Activated CD8-positive, alpha-beta memory T cell treated with anti-CD3 and anti-CD28 coated beads for 4 hours (primary cell): ENCODE measurements at places on chromosomes 4 and X.

DNA sequence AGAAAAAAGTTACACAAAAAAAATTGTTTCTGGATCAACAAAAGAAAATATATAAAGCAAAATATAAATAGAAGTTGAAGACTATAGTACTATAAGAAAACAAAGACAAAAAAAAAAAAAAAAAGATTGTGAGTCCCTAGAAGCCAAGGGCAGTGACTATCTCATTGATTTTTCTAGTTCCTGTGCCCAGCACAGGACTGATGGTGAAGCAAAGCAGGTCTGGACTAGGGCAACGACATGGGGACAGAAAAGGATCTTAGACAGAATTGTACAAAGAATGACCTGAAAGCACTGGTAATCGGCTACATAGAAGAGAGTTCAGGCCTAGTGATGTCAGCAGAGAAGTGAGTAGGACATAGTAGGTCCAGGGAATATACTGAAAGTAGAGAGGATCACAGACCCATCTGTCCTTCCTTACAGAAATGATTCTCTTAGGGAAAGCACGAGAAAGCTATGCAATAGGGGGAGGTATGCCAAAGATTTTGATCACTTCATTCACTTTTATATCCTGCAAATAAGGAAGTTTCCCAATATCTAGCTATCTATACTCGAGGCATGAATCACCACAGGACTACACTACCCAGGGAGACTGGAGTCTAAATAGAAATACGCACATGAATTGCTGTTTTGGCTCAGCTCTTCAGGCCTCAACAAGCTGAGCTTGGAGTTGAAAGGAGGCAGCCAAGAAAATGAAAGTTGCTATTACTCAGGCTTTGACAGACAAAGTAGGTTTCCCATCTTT, 230.9 kb upstream of the GPC4 start:
- no peak for DNase-seq

GRCh38 chr4:148926276-148927260, 484.4 kb upstream of the NR3C2 start:
- DNase-seq = no peak

- DNase-seq = no peak
Measured at GRCh38 chr4:120081726-120082125, 15.1 kb upstream of the MAD2L1 start.

DNA sequence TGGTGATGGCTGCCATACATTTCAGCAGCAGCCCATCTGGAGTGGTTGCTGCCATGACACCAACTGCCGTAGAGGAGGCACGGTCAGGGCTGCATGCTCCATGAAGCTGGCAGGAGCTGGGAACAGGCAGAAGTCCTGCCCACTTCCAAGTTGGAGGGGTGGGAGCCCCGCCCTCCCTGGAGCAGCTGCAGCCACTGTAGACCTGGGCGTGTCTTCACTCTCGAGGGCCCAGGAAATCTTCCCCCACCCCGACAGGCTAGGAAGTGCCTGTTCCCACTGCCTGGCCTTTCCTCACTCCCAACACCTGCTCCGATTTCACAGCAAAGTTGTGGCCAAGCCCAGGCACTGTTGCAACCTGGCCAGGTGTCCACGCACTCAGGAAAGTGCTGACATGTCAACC, 42.3 kb downstream of the NALF2 start:
- DNase-seq = no peak

- DNase-seq = no peak
Measured at GRCh38 chrX:13939741-13940597, 89.7 kb downstream of the GEMIN8 start.

DNA sequence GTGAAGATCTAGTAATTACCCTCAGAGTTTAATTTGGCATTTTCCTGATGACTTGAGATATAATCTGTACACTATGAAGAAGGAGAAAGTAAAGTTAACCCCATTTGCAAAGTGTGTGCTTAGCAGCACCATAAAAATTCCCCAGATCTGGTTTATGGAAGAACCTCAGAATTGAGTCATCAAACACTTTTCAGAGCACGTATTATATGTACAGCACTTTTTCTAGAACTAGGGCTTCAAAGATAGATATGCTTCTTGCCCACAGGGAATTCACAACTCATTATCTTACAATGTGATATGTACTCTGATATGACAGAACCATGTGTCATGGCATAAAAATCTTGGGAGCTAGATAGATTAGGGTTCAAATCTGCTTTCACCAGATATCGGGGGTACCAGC, 150.9 kb downstream of the SLC10A7 start:
- DNase-seq = no peak

DNA sequence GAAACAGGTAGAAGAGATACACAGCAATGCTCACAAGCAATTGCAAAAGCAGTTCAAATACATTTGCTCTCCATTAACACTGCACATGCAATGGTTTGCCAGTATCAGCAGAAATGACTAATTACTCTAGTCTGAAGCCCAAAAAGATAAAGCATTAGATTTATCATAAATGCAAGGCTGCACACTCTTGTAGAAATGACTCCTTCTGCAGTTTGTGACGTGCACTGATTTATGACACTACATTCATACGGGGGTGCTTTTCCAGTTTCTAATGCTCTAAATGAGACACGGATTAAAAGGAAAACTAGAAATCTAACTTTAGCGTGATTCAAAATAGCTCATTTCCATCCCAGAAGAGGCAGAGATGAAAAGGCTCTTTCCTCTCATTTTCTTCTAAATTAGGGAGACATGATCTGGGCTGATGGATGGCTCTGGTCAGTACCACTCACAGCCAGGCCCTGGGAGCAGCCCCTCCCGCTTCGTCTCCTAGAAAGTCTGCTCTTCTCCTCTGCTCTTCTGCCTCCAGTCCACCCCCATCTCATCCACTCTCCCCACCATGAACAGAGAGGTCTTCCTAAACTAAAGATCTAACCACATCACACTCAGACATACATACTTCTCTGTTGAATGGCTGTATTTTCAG, 33.2 kb downstream of the PPP2R2C start:
- DNase-seq = no peak

GRCh38 chr4:158929939-158930638, 161.3 kb downstream of the FNIP2 start:
- no peak for DNase-seq

DNA sequence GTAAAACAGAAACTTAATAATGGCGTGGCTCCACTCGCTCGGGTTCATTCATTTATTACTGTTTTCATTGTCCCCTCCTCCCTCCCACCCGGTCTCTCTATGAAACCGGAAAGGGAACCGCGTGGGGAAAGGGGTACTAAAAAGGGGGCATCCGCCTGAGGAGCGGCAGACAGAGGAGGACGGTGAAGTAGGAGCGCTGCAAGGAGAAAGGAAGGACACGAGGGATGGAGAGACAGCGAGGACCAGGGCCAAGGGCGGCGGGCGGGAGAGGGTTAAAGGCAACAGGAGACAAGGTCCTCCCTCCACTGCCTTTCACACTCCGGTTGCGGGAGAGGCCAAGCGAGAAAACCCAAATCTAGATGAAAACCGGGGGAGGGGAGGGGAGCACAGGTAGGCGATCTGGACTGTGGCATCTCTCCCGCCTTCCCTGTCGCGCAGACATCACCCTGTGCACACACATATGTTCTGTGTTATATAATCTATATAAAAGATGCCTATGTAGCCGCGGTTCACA, 829 bp downstream of the ELOVL6 start:
- peak; percentile 20 for DNase-seq

DNA sequence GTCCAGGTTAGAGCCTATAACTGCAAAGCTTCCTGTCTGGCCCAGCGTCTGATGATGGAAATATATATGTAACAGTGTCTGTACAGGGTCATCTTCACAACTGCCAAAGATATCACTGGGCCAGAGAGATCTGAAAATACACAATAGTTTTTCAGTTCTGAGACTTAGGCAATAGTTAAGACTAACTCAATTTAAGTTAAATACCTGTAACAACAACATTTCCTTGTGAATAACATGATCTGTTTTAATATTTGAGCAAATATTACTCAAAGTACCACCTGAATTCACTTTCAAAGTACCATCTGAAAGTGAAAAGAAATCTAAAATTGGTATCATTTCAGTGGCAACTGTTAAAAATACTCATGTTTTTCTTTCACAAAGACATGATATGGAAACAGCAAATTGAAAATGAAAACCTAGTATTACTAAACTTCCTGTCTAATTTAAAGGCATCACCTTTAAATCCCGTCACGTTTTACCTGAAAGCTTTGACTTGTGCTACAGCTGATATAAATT, 9.6 kb downstream of the ZAR1 start:
- DNase-seq = no peak

- no peak for DNase-seq
Measured at GRCh38 chr4:153071958-153072598, 132.2 kb upstream of the TRIM2 start.

DNA sequence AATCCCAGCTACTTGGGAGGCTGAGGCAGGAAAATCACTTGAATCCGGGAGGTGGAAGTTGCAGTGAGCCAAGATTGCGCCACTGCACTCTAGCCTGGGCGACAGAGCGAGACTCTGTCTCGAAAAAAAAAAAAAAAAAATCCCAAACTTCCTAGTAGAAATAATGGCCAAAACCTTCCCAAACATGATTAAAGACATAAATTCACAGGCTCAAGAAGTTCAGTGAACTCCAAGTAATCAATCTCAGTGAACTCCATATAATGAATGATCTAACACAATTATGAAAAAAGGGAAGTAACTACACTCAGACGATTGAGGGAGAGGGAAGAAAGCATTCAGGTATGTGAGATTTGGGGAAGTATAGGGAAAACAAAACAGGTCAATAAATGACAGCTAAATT, 6.5 kb downstream of the FUNDC1 start:
- DNase-seq = no peak

GRCh38 chrX:44061968-44062614, 88.9 kb upstream of the NDP start:
- no peak for DNase-seq

- DNase-seq = peak; percentile 5
Measured at GRCh38 chrX:56728752-56729151, 291 bp upstream of the NBDY start.

DNA sequence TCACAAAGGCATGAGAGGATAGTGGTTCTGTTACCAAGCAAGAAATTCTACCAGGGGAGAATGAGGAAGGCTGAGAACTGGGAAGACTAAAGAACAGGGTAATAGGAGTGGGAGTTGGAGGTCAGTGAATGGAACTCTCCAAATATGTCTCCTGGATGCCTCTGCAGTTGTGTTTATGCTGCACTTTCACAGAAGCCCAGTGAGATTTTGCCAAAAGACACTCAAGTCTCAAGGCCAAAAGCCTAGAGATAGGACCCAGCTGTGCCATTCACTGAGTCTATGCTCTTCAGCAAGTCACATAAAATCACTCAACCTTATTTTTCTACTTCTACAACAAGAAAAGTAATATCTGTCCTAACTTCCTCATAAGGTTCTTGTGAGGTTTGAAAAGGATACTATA, 285.4 kb downstream of the UNC5C start:
- DNase-seq = no peak

GRCh38 chrX:69173906-69174305, 8.7 kb upstream of the PJA1 start:
- DNase-seq = no peak

GRCh38 chr4:72107456-72107855, 75.7 kb downstream of the NPFFR2 start:
- DNase-seq = no peak

- no peak for DNase-seq
Measured at GRCh38 chr4:40573593-40574311, 55.9 kb downstream of the RBM47 start.

DNA sequence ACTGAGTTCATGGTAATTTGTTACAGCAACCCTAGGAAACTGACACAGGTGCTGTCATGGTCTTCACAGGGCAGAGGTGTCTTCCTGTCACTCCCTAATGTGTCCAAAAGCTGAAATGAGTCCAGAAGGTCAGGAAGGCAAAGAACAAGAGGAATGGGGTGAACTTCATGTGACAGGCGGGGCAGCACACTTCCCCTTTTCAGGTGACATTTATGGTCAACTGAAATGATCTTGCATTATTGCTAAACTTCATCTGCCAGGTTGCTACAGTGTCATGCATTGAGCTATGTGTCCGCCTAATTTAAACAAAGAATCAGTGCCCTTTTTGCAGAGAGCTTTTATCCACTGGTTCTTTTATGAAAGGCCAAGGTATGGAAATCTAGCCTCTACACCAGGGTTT, 15.9 kb upstream of the CCDC149 start:
- DNase-seq = no peak

- no peak for DNase-seq
Measured at GRCh38 chr4:15459706-15460105, 10.0 kb upstream of the CC2D2A start.

GRCh38 chrX:119028733-119029330, 44.0 kb upstream of the CT47C1 start:
- DNase-seq = no peak

DNA sequence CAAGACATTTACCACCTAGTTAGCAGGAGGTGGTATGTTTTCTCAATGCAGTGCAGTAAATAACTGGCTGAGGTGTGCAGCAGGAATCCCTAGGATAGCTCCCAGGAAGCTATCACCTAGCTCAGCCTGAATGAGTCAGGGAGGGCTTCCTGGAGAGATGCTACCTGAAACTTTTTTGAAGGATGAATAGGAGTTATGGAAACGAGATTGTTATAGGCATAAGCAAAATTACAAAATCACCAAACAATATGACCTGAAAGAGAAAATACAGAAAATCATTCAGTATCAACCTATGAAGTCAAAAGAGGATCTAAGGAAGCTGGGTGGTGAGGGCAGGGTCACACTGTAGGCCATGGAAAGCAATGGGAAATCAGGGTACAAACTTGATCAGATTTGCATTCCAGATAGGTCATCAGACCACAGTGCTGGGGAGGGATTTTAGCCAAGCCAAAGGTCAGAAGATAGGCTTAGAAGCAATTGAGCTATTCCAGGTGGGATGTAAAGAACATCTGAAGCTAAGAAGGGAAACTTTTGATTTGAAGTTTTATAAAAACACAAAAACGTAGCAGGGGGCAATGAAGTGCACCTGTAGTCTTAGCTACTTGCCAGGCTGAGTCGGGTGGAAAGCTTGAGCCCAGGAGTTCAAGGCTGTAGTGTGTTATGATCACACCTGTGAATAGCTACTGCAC, 11.3 kb downstream of the AREG start:
- DNase-seq = no peak

DNA sequence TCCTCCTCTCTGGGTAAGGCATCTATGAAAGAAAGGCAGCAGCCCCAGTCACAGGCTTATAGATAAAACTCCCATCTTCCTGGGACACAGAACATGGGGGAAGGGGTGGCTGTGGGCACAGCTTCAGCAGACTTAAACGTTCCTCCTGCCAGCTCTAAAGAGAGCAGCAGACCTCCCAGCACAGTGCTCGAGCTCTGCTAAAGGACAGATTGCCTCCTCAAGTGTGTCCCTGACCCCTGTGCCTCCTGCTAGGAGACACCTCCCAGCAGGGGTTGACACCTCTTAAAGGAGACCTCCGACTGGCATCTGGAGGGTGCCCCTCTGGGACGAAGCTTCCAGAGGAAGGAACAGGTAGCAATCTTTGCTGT, 89.9 kb downstream of the EFHC2 start:
- DNase-seq = no peak

DNA sequence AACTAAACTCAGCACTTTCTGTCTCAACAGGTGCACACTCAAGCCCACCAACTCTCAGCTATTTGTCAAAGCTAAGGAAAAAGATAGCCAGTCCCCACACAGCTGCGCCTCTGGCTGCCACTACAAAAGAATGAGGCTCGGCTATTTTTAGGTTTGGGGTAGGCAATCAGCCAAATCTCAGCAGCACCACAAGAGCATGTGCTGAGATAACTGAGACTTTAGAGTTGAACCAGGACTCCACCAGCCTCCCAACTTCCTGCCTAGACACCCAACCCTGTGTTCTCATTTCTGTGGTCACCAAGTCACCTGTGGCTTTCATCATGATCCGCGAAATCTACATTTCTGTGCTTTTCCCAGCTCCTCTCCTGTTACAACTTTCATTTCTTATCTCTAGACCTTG, 28.0 kb downstream of the DMD start:
- no peak for DNase-seq

- DNase-seq = no peak
Measured at GRCh38 chr4:164509951-164510350, 244.0 kb upstream of the SMIM31 start.
